Brain (organoid and tissue), 16 donors: ENCODE measurements at places on chromosomes 1 and 21. TPM values are rescaled to one million over a fixed set of nuclear protein-coding genes. Genes with fewer than 3 reads are reported as not detected.

The IBA57 gene
- 5.8 TPM for polyA plus RNA-seq

The WDR64 gene
- not detected for polyA plus RNA-seq

The OR6N1 gene
- polyA plus RNA-seq = not detected

The PBX1 gene
- 72.1 TPM for polyA plus RNA-seq

The SLC37A1 gene
- 36.1 TPM for polyA plus RNA-seq

The U2AF1 gene
- 86.6 TPM for polyA plus RNA-seq

The VHLL gene
- not detected for polyA plus RNA-seq
